Activated CD8-positive, alpha-beta memory T cell treated with anti-CD3 and anti-CD28 coated beads, Interleukin-2, amount 10 ng/mL, durations not matched to agents 7 days and 5 days (primary cell): ENCODE measurements at places on chromosomes 6 and 20. TPM values are rescaled to one million over a fixed set of nuclear protein-coding genes. Genes with fewer than 3 reads are reported as not detected.

DNA sequence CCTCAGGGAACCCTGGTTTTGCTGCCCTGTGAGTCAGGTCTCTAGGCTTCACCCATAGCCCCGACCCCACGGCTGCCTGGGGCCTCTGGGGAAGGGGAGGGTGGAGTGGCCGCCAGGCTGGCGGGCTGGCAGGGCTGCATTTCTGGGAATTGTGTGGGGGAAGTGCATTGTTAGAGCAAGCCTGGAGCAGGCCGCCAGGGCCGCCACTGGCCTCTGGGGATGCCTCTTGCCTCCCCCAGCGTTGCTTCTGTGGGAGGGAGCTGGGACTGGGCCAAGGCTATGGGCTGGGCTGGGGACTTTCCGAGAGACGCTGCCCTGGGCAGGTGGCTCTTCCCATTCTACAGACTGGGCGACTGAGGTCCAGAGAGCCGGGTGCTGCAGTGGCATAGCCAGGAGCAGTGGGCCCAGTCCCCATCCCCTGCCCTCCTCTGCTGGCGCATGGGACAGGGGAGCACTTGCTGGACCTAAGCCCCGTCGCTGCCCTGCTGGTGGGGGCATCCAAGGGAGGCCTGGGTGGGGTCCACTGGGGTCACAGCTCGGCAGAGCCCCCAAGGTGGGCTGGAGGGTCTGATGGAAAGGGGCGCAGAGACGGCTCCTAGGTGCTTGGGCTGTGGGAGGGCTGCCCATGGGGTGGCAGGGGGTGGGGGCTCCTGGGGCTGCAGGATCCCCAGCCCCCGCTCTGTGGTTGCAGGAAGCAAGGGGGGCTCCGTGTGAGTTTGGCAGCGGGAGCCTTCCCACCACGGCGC, 6.6 kb upstream of the SOX18 start:
- no peak for DNase-seq

GRCh38 chr20:61280217-61280980, 28.3 kb downstream of the CDH4 start:
- DNase-seq, result no peak

GRCh38 chr6:48183811-48184605, 73.0 kb upstream of the PTCHD4 start:
- DNase-seq, result no peak

The SAPCD1 gene
- total RNA-seq, result 12.8 TPM

DNA sequence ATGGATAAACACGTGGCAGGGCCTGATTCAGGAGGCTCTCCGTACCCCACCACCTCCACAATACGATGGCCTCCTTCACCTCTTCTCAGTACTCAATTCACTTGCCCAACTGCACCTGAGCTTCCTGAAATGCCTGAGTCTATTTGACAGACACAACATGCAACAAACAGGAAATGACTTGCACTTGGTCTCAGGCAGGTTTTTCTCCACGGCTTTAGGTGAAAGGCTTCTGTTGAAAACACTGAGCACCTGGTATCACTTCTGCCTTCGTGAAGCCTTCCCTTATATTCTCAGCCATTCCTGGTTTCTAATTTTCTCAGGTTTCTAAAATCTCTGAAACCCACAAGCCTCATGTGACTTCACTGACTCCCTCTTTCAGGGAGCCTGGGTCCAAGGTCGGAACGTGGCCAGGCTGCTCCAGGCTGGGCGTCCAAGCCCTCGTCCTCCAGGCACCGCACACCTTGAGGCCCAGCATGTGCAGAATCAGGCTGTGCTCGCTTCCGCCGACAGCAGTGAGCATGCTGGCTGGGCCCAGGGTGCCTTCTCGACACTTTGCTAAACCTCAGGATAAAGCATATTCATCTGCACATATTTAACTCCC, 34.7 kb downstream of the TAF4 start:
- DNase-seq, result no peak
